Suppressor macrophage treated with lipopolysaccharide for 4 hours (primary cell): ENCODE measurements at places on chromosomes 11 and 22.

DNA sequence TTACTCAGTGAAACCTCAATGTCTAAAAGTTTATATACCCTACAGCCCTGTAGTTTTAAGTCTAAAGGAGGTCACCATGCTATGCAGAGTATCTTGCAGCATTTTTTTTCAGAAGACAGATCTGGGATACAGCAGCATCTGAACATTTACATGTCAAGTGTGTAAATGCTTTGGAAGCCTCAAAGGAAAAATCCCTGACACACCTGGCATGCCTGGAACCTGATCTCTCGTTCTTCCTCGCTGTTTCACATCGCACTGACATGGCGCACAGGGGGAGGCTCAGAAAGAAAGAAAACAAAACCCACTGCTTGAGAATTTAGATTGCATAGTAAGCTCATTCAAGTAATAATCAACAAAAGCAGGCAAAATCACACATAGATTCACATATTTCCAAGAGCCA is 31.0 kb downstream of the PAX6 start:
- DNase-seq = no peak

DNA sequence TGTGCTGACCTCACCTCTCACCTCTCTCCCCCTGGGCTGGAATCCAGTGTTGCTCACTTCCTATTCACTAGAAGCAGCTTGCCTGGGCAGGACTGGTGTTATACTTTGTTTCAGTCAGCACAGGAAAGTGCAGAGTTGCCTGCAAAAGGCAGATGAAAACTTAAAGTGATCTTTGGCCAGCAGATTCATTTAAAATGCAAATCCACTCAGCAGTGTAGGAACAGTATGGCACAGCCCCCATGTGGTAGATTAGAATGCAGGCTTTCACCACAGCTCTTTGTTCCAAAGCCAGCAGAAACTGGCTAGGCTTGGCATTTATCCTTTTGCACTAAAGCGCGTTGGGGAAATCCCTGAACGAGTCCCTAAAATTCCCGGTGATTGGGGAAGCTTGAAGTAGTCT is 301.2 kb downstream of the OR4C45 start:
- no peak for DNase-seq

GRCh38 chr11:117815262-117815803 is 9.2 kb downstream of the FXYD2 start:
- peak; percentile 96 for DNase-seq

GRCh38 chr22:46659791-46660186 is 39.6 kb downstream of the GRAMD4 start:
- DNase-seq = no peak

DNA sequence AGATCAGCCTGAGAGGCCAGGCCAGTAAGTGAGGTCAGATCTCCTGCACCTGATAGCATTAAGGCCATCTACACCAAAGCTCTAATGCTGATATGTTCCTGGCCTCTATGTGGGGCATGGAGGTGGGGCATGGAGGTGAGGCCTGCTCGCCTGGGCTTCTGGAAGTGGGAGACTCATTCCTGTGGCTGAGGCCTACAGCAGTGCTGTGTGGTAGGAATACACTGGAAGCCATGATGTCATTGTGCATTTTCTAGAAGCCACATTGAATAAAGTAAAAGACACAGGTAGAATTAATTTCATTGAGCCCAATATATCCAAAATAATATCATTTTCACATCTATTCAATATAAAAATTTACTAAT is 2.7 kb downstream of the PNPLA3 start:
- no peak for DNase-seq

DNA sequence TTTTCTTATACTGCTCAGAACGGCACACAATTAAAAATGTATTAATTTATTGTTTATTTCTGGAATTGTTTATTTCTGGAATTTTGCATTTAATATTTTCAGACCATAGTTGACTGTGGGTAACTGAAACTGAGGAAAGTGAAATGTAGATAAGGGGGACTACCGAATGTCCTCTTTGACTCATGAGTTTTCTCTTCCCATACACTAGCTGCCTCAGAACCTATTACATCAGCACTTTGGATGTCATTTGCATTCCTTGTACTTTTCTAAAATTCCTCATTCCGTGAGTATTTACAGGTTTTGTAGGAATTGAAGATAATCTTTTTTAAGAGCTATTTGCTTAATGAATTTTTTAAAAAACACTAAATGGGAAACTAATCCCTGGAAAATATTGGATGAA is 29.8 kb downstream of the ZC3H12C start:
- DNase-seq = peak; percentile 42

DNA sequence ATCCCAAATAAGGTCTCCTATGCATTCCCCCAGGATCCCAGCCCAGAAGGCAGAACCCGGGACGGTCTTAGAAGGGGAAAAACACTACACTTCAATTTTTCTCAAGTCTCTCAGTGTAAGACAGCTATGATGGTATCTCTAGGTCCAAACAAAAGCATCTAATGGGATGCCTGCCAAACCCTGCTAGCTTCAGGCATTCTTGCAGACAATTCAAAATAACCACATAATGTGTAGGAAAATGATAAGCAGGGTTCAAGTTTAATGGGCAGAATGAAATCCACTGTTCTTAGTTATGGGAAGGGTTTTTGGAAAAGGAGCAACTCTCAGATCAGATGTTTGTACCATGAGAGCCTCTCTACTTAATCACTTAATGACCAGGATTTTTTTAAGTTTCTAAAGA is 119.8 kb upstream of the ANO1 start:
- DNase-seq = no peak

GRCh38 chr22:48427731-48428211 is 1399.9 kb downstream of the BRD1 start:
- no peak for DNase-seq

DNA sequence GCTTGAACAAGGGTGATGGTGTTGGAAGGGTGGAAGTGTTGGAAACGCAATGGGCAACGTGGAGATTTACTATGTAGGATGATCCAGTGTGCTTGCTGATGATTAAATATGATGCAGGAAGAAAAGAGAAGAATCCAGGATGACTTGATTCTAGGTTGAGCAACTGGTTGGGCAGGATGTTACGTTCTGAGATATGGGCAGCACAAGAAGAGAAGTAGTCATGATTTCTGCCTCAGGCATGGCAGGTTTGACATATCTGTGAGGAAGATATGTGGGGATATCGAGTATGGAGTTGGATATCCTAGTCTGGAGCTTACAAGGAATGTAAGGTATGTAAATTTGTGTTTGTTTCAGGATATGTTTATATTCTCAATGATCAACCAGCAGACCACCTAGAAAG is 1.9 kb downstream of the OR52K1 start:
- DNase-seq = no peak

DNA sequence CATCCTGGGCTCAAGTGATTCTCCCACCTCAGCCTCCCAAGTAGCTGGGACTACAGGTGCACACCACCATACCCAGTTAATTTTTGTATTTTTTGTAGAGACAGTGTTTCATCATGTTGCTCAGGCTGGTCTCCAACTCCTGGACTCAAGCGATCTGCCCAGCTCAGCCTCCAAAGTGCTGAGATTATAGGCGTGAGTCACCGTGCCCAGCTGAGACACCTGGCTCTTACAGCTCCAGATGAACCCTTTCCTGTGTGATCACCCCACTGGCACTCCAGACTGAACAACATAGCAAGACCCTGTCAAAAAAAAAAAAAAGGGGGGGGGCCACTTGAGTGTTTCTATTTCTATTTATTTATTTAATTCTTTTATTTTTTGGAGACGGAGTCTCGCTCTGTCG is 1.0 kb upstream of the ADSL start:
- no peak for DNase-seq

DNA sequence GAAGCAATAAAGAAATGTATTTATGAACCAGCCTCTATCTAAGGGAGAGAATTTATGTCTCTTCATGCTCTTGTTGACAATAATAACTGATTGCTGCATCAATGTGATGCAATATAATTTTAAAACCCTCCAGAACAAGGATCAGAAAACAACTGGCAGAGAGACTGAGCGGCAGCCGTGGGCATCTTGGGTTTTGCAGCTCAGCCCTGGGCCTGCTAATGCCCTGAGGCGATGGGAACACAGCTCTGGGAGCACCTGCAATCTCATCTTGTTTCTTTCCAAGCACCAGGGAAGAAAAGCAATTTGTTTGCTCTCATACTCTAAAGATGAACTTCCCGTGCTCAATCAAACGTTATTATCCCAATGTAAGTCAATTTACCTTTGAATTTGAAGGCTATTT is 245.7 kb downstream of the ST3GAL4 start:
- no peak for DNase-seq

GRCh38 chr11:35167426-35167954 is 28.5 kb downstream of the CD44 start:
- no peak for DNase-seq

GRCh38 chr22:32016081-32016480 is 27.0 kb upstream of the SLC5A1 start:
- no peak for DNase-seq

- DNase-seq = no peak
These were observed 39.4 kb downstream of the SHANK2 start for GRCh38 chr11:71212871-71213559.

DNA sequence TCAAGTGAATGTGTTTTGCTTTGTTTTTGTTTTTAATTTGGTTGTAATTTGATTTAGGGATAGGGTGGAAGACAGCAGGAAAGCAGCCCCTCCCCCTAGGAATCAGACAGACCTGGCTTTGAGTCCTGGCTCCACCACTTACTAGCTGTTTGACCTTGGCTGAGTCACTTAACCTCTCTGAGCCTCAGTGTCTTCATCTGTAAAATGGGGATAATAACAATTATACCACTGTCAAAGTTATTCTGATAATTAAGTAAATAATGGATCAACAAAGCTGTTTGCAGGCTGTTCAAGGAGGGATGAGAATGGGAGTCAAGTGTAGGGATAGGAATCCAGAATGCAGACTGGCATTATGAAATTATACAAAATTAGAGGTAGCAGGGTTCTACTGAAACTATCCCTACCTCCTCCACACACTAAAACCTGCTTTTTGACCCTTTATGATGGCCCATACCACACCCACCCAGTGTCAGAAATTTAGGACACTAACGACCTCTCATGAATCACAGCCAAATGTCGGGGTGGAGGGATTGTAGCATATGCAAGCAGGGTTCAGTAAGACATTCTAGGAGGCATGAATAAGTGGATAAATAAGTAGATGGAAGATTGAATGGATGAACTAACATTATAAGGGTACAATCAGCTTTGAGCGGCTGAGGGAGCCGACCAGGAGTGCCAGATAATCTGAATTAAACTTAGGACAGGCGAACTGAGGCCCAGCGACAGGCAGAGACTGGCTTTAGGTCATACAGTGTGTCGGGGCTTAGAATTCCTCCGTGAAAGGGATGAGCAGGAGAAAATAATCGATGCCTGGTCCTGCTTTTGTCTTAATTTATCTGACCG is 974 bp downstream of the ANAPC15 start:
- no peak for DNase-seq

- no peak for DNase-seq
These were observed 450.1 kb upstream of the LUZP2 start for GRCh38 chr11:24046731-24047130.

DNA sequence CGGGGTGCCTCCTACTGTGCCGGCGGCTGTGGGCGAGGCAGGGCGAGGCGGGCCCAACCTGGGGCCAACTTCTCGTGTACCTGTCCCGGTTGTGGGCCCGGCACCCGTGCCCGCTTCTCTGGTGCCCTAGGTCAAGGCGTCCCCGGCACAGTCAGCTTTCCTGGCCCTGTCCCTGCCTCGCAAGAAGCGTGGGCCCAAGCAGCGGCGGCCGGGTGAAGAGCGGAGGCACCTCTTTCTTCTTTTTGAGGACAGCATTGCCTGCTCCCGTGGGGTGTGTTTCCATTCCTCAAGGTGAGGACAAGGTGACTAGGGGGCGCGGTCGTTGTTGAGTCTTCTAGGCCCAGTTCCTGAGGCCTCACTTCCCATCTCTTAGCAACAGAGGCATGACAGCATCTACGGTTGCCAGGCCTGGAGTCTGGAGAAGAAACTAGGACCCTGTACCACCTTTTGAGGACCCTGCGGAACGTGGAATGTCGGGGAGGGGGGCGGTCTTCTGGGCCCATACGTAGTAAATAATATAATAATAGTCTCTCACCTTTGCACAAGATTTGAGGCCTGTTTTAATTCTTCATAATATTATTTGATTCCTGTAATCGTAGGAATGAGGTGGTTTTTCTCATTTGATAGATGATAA is 418 bp downstream of the ACO2 start:
- DNase-seq = peak; percentile 31

DNA sequence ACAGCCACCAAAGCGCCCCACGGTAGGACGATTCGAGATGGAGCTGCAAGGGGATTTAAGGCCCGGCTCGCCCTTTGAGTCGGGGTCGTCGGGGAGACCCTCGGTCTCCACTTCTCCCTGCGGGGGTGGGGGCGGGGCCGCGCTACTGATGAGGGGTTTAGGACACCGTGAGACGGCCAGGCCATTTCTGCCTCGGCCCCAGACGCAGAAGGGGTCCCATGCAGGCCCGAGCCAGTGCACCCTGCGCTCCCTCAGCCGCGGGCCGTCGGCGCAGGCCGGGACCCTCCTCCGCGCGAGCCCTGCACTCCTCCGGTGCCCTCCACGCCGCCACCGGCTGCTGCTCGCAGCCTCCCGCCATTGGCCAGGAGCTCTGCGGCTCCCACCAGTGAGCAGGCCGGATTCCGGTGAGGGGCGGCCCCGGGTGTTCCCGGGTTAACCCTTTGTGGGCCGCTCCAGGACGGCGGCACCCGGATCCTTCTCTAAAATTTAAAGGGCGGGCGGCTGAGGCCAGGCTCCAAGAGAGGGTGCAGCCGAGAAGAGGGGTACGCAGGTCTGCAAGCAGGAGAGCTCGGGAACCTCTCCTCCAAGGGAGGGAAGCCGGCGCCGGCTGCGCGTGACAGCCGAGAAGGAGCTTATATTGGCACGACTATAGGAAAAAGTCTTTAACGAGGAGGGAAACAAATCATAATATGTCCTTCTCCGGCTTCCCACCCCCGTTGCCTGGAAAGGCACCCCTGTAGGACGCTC is 18.0 kb downstream of the CREB3L1 start:
- DNase-seq = peak; percentile 64

GRCh38 chr11:34091825-34092224 is 13.6 kb upstream of the NAT10 start:
- DNase-seq = no peak

DNA sequence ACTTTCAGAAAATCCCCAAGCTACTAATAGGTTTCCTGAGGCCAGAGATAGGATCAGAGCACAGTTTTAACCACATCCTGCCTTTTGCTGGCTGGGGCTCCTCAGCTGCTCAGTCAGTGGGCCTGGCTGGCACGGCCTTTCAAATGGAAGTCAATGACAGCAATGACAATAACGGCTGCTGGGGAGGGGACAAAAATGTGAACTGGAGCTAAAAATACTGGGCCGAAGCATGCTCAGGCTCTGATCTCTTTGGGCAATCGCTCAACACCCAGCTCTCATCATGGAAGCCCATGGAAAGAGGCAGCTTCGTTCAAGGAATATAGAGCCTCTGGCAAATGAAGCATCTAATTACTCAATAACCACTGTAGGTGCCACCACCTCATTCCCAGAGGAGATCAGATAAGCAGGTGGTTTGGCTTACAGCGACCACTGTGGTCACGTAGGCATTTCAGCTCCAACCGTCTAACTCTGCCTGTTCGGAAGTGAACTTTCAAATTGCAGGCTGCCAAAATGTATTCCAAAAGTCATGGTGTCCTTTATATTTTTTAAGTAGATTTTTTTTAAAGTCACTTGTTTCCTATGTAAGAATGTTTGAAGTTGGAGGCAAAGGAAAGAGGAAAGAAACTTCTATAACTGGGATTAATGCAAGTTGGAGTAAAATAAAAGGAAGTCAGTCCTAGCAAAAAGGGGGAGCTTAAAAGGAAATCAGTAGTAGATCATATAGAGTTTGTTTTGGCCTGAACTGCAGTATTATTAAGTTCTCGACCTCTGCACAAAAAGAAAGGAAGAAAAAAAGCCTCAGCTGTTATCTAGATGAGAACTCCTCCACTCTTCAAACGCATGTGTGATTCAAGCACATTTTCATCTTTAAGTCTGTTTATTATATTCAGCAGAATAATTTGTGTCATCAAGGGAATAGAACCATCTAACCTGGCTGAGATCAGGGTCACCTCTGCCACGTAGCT is 14.1 kb downstream of the WT1 start:
- DNase-seq = no peak
